ENCODE measurements at places on chromosomes 13 and 19. TPM values are rescaled to one million over a fixed set of nuclear protein-coding genes. Genes with fewer than 3 reads are reported as not detected.

- H3K4me3 ChIP-seq: no peak overlapping the region
- no peak for DNase-seq
These were observed 7.0 kb upstream of the TSC22D1 start for GRCh38 chr13:44583137-44583536.

DNA sequence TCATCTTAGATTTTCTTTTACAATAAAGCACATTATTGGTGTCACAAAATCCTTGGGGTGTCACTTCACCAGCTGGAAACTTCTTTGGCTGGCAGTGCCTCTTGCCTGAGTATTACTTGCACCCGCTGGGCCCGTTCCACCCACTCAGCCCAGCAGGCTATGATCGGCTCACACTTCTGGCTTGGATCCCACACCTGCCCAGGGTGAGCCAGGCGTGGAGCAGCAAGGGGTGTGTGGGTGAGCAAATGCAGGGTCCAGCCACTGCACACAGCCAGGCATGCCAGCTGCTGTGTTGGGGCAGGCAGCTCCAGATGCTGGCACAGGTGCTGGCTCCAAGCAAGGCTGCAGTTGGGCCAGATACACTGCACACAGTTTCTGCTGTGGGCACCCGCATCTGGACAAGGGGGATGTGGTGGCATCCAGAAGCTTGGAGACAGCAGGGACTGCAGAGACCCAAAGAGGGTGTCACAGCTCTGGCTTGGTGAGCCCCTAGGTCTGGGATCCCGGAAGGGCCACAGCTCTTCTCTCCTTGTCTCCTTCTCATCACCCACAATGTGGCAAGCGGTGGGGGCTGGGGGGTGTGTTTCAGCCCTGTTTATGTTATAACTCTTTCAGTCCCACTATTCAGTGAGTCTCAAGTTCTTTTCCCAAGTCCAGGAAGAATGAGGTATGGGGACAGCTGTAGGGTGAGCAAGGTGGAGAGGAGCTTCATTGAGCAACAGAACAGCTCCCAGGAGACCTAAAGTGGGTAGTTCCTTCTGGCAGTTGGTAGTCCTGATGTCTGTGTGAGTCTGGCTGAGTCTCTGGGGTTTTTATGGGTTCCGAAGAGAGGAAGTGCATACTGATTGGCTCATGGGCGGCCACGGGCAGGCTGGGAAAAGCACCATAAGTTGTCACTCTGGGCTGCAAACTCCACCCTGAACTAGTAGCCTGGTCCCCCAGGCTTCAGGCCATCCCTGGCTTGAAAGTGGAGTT, 25.3 kb upstream of the TBC1D4 start:
- H3K4me1 ChIP-seq: no peaks in the 10 kb centered on the region
- H3K27ac ChIP-seq: no peak overlapping the region
- H3K4me3 ChIP-seq: no peak overlapping the region
- no peak for DNase-seq

GRCh38 chr13:34627509-34628208, 314.4 kb upstream of the NBEA start:
- peak; percentile 64 for DNase-seq
- H3K4me3 ChIP-seq: no peak overlapping the region
- no peaks in the 10 kb centered on the region for H3K27me3 ChIP-seq
- peaks cover 5% of the 10 kb centered on the region for H3K4me1 ChIP-seq
- H3K27ac ChIP-seq: no peak overlapping the region

- H3K36me3 ChIP-seq: peaks cover 13% of the 10 kb centered on the region
- H3K27me3 ChIP-seq: no peaks in the 10 kb centered on the region
- no peak overlapping the region for H3K27ac ChIP-seq
- no peak overlapping the region for H3K4me3 ChIP-seq
- peak; percentile 89 for DNase-seq
These were observed 41.5 kb downstream of the ZNF682 start for GRCh38 chr19:19997656-19998268.

DNA sequence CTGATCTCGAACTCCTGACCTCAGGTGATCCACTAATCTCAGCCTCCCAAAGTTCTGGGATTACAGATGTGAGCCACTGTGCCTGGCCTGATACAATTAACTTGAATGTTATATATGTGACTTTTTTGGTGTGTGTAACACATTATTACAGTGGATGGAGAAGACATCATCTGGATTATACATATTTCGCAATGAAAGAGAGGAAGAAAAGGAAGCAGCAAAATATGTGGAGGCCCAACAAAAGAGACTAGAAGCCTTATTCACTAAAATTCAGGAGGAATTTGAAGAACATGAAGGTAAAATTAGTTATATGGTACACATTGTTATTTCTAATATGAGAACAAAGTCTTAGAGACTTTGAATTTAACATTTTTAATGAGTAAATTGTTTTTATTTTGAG, 55.5 kb downstream of the BRCA2 start:
- H3K27me3 ChIP-seq: no peaks in the 10 kb centered on the region
- no peaks in the 10 kb centered on the region for H3K4me1 ChIP-seq
- no peak for DNase-seq
- H3K4me3 ChIP-seq: no peak overlapping the region
- no peak overlapping the region for H3K27ac ChIP-seq

GRCh38 chr13:98834254-98834960, 81.9 kb upstream of the SLC15A1 start:
- H3K27me3 ChIP-seq: no peaks in the 10 kb centered on the region
- no peak for DNase-seq
- H3K4me1 ChIP-seq: no peaks in the 10 kb centered on the region
- H3K36me3 ChIP-seq: no peaks in the 10 kb centered on the region
- no peak overlapping the region for H3K27ac ChIP-seq

DNA sequence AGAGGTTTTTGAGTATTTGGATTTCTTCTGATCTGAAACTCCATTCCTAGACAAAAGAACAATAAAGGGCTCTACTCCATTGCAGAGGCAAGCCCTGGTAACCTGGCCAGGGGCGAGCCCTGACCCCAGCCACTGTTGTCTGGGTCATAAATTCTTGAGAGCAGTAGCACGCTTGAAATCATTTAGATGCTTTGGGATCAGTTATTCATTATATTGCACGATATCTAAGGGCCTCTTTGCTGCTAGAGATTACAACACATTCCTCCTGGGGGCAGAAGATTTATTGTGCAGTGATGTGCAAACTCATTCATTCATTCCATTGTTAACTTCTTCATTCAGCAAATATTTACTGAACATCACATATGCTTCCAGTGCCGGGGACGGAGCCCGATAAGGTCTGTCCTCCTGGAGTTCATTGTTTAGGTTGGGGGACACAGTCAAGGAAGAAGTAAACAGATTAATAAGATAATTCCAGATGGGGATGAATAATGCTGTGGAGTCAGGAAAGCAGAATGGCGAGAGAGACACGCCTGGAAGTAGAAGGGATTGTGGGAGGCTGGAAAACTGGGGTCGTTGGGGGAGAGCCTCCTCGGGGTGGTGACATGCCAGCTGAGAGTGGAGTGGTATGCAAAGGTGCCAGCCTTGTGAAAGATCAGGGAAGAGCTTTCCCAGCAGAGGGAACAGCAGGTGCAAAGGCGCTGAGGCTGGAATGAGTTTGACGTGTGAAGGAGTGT, 34.9 kb downstream of the SIPA1L3 start:
- H3K4me3 ChIP-seq: no peak overlapping the region
- H3K36me3 ChIP-seq: no peaks in the 10 kb centered on the region
- H3K27me3 ChIP-seq: no peaks in the 10 kb centered on the region
- peaks cover 6% of the 10 kb centered on the region for H3K4me1 ChIP-seq
- no peak for DNase-seq

- peak within 1 kb of the TSS; percentile 94 for H3K4me3 ChIP-seq
- peaks cover 5% of the 10 kb centered on the region for H3K4me1 ChIP-seq
- H3K27me3 ChIP-seq: no peaks in the 10 kb centered on the region
- no peaks in the 10 kb centered on the region for H3K36me3 ChIP-seq
- peak within 1 kb of the TSS; percentile 11 for H3K27ac ChIP-seq
These were observed at the start of gene EML2 for GRCh38 chr19:45638930-45639729. TSS of gene EML2 (minus strand) at chr19:45639397. CDS start at chr19:45639376, 21 bp downstream.

DNA sequence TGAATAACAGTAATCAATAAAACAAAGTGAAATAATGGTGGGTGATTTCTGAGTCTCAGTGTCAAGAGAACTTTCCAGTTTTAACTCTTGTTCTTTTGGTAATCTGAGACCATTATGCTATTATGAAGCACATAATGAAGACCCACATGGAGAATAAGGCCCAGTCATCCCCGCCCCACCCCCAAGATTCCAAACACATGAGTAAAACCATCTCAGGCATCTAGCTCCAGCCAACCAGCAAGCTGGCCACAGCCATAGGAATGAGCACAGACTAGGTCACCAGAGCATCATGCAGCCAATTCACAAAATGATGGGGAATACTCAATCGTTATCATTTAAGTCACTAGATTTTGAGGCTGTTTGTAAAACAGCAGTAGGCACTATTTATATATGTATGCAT, 1769.0 kb upstream of the PCDH20 start:
- H3K36me3 ChIP-seq: no peaks in the 10 kb centered on the region
- H3K27ac ChIP-seq: no peak overlapping the region
- no peak overlapping the region for H3K4me3 ChIP-seq
- H3K4me1 ChIP-seq: no peaks in the 10 kb centered on the region
- H3K27me3 ChIP-seq: no peaks in the 10 kb centered on the region

DNA sequence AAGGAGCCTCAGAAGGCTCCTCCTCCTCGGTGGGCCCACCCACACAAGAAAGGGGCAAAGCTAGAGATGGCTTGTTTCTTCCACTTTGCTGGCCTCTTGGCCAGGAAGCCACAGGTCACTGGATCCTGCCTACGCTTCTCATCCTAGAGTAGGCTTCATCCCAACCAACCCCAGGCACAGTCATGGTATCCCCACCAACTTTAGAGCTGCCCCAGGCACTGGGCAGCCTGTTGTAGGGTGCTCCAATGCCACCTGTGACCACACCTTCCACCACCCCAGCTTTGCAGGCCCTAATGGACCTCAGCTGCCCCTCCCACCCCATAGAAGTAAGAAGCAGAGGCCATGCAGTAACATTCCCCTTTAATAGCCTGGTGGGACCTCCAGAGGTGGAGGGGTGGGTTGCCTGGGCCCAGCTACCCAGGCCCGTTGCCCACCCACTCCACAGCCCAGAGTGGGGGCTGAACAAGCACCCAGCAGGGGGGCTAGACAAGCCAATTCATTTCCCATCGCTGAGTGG, 522 bp upstream of the CHMP2A start:
- H3K36me3 ChIP-seq: peaks cover 50% of the 10 kb centered on the region
- no peaks in the 10 kb centered on the region for H3K27me3 ChIP-seq
- H3K4me3 ChIP-seq: peak overlapping the region; percentile 86
- no peaks in the 10 kb centered on the region for H3K4me1 ChIP-seq

GRCh38 chr19:34539396-34539795, 57.8 kb downstream of the WTIP start:
- no peaks in the 10 kb centered on the region for H3K4me1 ChIP-seq
- DNase-seq: no peak
- peaks cover 31% of the 10 kb centered on the region for H3K27me3 ChIP-seq
- H3K4me3 ChIP-seq: no peak overlapping the region

DNA sequence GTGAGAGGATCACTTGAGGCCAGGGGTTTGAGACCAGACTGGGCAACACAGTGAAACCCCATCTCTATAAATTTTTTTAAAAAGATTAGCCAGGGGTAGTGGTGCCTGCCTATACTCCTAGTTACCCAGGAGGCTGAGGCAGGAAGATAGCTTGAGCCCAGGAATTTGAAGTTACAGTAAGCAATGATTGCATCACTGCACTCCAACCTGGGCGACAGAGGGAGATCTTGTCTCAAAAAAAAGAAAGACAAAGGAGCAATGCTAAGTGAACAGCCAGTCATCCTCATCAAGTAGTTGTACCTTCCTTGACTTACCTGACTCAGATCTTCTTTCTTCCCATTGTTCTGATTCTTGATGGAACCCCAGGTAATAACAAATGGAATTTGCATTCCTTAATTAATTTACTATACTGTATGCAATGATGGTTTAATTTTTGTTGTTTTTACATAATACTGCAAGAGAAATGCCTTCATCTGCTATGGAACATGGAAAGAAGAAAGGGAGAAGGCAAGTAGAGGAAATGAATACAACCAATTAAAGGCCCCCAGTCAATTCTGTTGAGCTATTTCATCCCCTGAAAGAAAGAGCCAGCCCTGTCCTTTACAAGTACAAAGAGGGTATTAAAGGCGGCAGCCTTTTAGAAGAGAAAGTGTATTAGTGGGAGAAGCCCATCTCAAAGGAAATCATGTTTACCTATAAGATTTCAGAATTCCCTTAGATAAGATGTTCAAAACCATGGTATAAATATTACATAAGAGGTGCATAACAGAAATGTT, 316.7 kb downstream of the DIAPH3 start:
- no peaks in the 10 kb centered on the region for H3K4me1 ChIP-seq
- H3K27ac ChIP-seq: no peak overlapping the region
- DNase-seq: no peak
- no peaks in the 10 kb centered on the region for H3K27me3 ChIP-seq

GRCh38 chr19:30529876-30530275, 157.7 kb downstream of the ZNF536 start:
- no peaks in the 10 kb centered on the region for H3K4me1 ChIP-seq
- no peaks in the 10 kb centered on the region for H3K27me3 ChIP-seq
- no peak overlapping the region for H3K4me3 ChIP-seq
- no peaks in the 10 kb centered on the region for H3K36me3 ChIP-seq
- no peak overlapping the region for H3K27ac ChIP-seq
- DNase-seq: no peak

GRCh38 chr19:39805104-39805503, 26.4 kb downstream of the LEUTX start:
- H3K27ac ChIP-seq: no peak overlapping the region
- H3K4me1 ChIP-seq: no peaks in the 10 kb centered on the region
- no peaks in the 10 kb centered on the region for H3K36me3 ChIP-seq
- DNase-seq: no peak
- peaks cover 10% of the 10 kb centered on the region for H3K27me3 ChIP-seq

- H3K27me3 ChIP-seq: no peaks in the 10 kb centered on the region
- H3K4me1 ChIP-seq: no peaks in the 10 kb centered on the region
- H3K4me3 ChIP-seq: no peak overlapping the region
- H3K27ac ChIP-seq: peak overlapping the region; percentile 19
- no peaks in the 10 kb centered on the region for H3K36me3 ChIP-seq
These were observed 1190.5 kb upstream of the SLC10A2 start for GRCh38 chr13:104256701-104257100.

The TPGS1 gene
- 13.0 TPM for total RNA-seq

The PVR gene
- total RNA-seq: 19.2 TPM

The CPB2 gene
- not detected for total RNA-seq

The ZNF763 gene
- 3.6 TPM for total RNA-seq

The ZNF66 gene
- total RNA-seq: 18.9 TPM
